ENCODE measurements at places on chromosomes 2 and 18.

DNA sequence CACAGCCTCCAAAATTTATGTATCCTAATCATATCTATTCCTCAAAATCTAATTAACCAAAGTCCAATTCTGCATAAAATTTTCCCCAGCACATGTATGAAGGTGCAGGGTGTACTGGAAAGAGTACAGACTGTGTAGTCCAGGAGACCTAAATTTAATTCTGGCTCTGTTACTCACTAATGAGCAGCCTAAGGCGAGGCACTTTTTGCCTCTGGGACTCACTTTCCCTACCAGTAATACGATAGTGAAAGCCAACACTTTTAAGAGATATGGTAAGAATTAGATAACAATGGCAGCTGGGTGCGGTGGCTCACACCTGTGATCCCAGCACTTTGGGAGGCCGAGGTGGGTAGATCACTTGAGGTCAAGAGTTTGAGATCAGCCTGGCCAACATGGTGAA lies 177.7 kb downstream of the PIEZO2 start:
- DNase-seq: no peak

DNA sequence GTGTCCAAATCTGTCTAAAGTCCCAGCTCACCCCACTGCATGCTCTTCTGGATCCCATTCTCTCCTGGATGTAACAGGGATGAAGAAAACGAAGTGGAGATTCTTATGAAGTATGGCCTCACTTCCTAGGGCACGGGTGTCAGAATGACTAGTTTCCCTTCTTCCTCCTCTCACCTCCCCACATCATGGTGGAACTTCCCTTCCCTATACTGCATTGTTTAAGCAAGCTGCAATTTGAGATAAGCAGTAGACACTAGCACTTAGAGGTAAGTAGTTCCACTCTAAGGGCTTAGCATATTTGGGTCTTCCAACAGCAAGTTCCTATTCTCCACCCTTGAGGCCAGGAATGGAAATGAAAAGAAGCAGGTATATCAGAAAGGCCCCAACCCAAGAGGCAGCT lies 29.7 kb downstream of the SLC4A5 start:
- DNase-seq: no peak

DNA sequence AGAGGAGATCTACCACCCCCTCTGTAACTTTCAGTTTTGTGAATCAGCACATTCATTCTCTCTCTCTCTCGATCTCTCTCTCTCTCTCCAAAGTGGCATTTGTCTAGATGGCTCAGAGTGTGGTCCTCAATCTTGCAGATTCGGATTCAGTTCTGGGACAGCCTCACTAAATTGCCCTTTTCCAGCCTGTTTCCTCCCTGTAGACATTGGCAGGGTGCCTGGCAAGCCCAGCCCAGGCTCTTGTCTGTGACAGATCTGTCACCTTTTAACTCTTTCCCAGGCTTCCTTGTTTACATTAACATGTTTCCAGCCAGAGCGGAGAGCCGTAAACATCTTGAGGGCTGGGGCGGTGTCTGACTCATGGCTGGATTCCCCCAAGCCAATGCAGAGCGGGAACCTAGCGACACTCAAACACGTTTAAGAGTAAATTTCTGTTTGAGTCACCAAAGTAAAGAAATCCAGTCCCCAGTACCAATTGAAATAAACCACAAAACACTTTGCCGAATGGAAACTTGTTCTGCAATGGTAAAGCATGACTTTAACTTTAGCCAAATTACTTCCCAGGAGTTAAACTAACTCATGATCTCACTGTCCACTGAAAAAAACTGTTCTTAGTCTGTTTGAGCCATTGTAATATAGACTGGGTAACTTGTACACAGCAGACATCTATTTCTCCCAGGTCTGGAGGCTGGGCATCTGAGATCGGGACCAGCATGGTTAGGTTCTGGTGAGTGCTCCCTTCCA lies 6.6 kb upstream of the CYP27C1 start:
- no peak for DNase-seq

DNA sequence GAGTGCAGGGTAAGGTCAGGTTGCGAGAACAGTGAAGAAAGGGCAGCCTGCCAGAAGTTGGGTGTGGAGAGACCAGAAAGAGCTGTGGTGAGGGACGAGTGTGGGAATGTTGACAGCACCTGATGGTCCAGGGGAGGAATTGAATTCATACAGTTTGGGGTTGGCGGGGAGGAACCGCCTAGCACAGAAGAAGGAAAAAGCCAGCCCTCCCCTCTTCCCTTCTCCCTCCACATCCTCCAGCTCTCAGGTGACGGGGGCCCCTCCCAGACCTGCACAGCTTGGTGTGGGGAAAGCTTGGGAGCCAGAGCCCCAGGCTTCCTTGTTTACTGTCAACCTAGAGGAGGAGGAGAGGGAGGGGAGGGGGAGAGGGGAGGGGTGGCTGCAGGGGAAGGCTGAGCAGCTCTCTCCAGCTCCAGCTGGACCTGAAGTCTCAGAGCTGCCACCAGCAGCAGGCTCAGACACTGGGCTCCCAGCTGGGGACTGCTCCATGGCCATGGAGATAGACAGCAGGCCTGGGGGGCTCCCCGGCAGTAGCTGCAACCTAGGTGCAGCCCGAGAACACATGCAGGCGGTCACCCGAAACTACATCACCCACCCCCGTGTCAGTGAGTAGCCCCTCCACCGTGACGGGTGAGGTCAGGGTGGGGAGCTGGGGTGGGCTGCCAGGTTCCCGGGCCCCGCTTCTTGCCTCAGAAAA lies at the start of gene ATP6V1B1:
Gene ATP6V1B1, plus strand, starts transcription at position 433 of the 697 bp plus-strand sequence. Its CDS starts 55 bp downstream, at position 488.
- DNase-seq: no peak

GRCh38 chr2:182043861-182044260 lies 58.2 kb downstream of the PPP1R1C start:
- no peak for DNase-seq

DNA sequence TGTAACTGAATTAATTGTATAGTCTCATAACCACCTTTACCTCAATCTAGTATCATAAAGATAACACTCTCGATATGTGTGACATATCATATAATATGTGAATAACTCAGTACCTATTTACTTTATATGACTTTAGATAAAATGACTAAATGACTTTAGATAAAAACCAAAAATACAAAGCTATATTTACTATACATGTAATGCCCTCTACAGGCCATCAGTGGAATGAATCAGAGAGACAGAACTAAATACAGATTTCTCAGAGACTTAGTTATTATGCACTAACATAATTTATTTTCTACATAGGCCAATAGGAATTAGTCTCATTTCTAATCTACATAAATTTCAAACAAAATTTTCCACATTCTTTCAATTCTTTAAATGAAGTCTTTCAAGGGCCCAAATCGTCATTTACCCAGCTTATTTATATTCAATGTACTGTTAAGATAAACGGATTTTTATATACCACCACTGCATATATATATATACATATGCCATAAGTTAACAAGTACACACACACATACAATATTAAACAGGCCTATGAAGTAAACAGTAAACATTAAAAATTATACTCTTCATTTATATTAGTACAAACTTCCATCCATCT lies 219.9 kb downstream of the EXOC6B start:
- no peak for DNase-seq

GRCh38 chr2:73110168-73111072 lies 2.3 kb downstream of the RAB11FIP5 start:
- no peak for DNase-seq

DNA sequence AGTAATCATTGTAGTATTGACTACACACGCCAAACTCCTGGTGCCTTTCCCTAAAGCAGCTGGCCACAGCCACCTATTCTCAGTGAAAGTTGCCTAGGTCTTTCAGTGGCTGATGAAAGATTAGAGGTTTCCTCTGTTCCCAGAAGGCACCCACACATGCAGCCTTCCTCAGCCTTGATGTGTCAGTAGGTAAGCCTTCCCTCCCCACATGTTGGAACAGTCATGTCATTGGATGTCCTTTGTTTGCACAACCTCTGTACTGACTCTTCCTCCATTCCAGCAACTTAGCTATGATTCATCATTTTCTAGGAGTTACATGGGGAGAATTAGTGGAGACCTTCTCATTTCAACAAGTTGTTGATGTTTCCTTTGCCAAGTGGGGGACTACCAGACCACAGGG lies 630.8 kb upstream of the SLC39A10 start:
- no peak for DNase-seq

GRCh38 chr2:67485431-67485830 lies 88.3 kb downstream of the ETAA1 start:
- no peak for DNase-seq

GRCh38 chr2:17171446-17172049 lies 346.7 kb downstream of the RAD51AP2 start:
- no peak for DNase-seq

GRCh38 chr2:105607920-105608504 lies 136.7 kb upstream of the NCK2 start:
- no peak for DNase-seq

GRCh38 chr2:200681697-200682096 lies 95.9 kb downstream of the AOX1 start:
- DNase-seq: no peak

- DNase-seq: no peak
Measured at GRCh38 chr18:41700416-41700815, 254.6 kb upstream of the PIK3C3 start.

DNA sequence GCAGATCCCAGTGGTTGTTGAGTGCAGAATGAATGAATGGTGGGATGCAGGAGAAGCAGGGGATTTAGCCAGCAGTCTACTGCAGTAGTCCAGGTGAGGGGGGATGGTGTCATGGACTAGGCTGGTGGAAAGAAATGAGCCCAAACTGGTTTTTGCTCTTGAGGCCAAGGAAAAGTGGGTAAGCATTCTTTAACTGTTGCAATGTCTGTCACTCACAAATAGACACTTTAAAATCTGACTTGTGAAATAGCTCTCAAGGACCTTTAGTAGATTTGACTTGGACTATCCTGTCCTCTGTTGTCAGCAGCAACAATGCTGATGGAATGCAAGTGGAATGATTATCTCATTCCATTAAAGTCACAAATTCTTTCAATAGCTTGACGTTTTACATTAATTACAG lies 37.5 kb upstream of the STK17B start:
- no peak for DNase-seq

DNA sequence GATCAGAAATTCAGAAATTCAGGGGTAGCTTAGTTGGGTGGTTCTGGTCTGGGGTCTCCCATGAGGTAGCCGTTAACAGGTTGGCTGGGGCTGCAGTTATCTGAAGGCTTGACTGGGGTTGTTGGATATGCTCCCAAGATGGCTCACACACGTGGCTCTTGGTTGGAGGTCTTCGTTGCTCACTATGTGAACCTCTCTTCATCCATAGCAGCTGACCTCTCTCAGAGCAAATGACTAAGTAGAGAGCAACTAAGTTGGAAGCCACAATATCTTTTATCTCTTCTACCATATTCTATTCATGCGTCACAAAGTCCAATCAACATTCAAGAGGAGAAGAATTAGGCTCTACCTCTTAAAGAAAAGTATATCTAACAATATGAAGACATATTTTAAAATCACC lies 38.7 kb upstream of the SERTAD2 start:
- DNase-seq: no peak

- DNase-seq: no peak
Measured at GRCh38 chr18:40630496-40630895, 1324.5 kb upstream of the PIK3C3 start.

- DNase-seq: no peak
Measured at GRCh38 chr18:48950536-48951447, at the start of gene SMAD7. Gene SMAD7, minus strand, starts transcription at chr18:48950965. Its CDS starts 541 bp downstream, at chr18:48950424.

- DNase-seq: no peak
Measured at GRCh38 chr2:174235680-174236079, 12.7 kb downstream of the OLA1 start.

DNA sequence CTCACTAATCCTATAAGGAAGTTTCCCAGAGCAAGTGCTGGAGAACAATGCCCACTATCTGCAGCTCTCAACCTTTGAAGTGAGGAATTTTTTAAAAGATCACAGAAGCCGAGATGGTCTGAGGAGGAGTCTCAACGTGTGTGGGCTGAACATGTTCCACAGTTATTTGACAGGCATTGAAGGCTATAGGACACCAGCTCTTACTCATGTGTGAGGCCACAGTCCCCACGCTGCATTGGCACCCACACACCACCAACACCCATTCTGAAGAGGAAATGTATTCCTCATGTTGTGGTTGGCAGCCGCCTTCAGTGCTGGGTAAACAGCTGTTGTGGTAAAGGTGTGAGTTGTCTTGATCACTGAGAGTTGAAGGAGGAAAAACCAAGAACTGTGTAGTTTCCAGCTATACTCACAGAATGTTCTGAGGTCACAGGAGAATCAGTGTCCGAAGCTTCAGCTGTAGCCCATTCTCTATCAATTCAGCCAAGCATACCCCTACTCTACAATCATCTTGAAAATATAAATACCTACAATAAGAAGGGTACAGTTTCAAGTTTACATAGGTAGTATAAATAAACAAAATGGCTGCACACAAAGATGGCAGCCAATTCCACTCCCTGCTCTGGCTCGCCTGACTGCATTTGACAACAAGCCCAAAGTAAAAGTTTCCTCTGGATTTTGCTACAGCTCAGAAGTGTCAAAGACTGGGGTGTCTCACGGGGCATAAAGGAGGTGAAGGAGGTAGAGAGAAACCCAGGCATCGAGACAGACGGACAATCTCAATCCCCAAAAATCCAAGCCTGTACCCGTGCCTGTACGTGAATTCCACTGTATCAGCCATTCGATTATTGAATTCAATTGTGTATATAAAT lies 12.1 kb downstream of the CD226 start:
- no peak for DNase-seq

DNA sequence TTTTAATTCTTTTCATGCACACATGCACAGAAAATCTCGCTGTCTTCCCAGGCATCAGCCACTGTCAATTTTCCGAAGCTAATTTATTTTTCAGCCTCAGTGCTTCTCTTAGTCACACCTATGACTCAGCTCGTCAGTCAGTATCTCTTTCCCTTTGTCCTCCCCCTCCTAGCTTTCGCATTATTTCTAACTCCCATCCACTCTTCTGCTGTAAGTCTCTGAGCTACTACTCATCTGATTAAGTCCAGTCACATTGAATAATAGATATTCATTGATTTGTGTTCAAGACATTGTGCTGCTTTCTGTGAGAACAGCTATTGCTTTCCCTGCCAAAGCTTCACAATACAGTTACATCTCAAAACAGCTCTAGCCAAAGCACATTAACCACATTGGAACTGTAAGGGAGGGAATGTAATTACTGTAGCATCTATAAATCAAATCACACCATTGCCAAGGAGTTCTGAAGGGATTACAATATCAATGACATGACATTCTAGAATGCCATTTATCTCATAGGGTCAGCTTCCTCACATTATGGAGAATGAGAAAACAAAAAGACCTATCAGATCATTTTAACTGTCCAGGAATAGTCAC lies 89.4 kb downstream of the SCN3A start:
- DNase-seq: no peak

GRCh38 chr2:126719191-126719832 lies 63.4 kb downstream of the GYPC start:
- DNase-seq: no peak

DNA sequence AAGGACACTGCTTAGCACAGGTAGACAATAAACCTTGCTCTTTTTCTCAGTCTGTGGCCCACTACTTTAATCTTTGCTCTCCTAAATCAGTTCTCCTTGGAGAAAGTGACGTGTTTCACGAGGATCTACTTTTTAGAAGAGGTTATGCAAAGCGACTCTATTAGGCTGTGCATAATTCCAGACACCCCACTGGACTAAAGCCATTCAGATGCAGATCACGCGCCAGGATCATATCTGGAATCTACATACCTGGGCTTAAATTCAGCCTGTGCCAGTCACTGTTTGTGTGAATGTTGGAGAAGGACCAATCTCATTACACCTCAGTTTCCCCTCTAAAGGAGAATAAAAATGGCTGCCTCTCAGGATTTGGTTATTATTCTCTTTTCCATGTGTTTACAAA lies 413.0 kb upstream of the MYT1L start:
- no peak for DNase-seq

- DNase-seq: no peak
Measured at GRCh38 chr2:101756266-101756665, 58.8 kb downstream of the MAP4K4 start.

Data from nucleus accumbens (tissue), 56 donors.